ENCODE measurements at places on chromosomes 3 and 15.

DNA sequence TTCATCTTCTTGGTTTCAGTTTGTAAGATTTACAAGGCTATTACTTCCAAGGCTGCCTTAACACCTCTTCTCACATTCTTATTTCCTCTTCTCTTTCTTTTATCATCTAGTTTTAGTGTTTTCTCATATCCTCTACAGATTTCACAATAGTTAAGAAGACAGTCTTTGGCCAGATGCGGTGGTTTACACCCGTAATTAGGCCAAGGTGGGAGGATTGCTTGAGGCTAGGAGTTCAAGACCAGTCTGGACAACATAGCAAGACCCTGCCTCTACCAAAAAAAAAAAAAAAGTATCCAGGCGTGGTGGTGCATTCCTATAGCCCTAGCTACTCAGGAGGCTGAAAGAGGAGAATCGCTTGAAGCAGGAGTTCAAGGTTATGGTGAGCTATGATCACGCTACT is 3.5 kb upstream of the ALDH1A2 start:
- no peak for DNase-seq

DNA sequence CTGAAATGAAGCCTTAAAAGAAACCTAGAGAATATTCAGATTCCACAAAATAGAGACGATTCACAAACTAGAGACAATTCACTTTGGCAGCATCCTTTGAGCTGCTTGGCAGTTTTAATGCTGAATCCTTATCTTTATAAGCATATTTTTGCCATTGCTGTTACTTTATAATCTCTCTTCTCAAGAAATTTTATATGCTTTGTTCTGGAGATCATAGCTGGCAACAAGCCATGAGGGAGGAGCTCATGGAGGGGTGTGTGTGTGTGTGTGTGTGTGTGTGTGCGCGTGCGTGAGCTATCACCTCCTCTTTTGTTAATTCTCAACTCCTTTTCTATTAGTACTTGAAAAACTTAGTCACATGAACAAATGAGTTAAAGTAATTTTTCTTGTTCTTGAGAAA is 495.0 kb upstream of the RGMA start:
- no peak for DNase-seq

- no peak for DNase-seq
These were observed 107.9 kb upstream of the ALDH1A3 start for GRCh38 chr15:100771746-100772145.

DNA sequence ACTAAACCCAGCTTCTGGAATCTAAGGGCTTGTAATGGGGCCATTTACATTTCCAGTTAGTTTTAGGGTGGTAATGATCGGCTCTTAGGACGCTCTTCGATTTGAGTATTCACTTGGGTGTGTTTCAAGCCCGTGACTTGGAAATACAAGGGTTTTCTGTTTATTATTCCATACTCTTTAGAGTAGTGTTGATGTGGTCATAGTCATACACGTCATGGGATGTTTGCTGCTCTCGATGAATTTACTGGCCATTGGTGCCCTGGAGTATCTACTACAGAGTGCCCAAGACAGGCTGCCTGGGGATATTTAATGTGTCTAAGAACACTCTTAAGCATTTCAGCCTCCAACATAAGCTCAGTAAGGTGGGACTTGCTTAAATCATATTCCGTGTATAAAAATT is 64.1 kb downstream of the PTPRG start:
- DNase-seq, result no peak
